ENCODE measurements at places on chromosomes 7 and 10.

DNA sequence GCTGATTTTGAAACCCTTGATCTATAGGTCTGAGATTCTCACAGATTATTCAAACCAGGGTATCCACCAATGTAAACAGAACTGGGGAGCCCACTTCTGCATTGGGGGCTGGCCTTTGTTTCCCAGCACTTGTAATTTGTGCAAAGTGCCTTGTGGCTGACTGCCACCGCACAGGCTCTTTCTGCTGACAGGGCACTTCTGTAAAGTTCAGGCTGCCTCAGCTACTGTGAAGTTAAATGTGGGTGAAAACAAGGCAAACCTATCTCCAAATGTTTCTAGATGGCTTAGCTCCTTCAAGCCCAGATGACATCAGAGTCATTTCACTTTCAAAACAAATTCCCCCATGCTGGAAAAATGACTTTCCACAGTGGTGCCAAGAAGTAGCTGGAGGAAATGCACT lies 54.7 kb downstream of the GRID1 start:
- no peak for DNase-seq

DNA sequence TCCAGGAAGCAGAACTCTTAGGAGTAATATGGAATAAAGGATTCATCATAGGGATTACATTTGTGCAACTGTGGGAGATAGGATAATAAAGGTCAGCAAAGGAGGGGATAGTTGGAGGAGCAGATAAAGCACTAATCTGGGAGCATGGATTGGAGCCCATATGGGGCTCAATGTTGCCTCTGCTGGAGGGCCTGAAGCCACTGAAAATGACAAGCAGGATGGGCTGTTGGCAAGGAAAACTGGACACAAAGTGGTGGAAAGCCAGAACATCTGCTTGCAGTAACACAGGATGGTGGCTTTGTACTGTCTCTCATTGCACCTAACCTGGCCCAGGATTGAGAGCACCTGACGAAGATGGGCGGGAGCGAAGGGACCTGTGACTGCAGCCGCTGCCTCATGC lies 15.0 kb upstream of the COMMD3 start:
- DNase-seq, result no peak

DNA sequence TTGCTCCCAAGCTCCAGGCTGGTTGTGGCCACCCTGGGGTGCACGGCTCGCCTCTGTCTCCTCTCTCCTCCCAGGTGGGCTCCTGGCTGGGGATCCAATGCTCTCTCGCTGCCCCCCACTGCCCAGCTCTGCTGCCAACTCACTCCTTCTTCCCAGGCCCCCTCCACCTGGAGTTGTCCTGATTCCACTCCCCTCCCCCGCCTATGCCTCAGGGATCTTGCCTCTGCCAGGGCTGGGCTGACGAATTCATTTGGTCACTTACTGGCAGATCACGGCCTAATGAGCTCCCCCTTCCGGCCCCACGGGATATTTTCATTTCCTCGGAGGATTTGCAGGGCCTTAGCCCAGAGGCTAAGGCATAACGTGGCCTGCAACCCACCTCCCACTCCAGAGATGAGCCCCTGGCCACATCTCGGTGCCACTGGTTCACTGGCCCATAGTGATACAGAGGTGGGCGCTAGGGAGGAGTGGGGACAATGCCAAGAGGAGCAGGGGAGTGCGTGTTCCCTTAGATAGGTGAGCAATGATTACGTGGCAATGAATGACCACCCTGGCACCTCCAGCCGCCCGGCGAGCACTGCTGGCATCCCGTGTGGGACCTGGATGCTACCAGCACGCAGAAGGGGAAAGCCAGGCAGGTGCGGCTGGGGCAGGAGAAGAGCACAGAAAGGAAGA lies 344.6 kb upstream of the SHH start:
- DNase-seq, result peak; percentile 33

DNA sequence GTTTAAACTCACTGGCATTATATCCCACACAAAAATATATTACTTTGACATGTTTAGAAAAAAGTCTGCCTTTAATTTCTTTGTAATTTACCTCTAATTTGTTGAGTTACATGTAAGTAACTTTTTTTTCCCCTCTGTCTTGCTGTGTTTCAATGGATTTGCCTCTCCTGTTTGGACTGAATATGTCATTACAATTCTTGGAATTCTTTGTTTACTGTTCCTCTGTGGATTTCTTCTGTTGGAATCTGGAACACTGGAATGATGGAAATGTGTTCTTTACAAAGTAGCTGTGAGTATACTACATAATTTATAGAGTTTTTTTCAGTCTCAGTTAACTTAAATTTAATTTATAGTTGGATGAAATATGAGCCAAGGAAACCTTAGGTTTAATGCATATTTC lies 30.4 kb downstream of the SEPTIN7 start:
- DNase-seq, result no peak

All from NCI-H69 (cell line).